ENCODE measurements at places on chromosomes 7 and 10. TPM values are rescaled to one million over a fixed set of nuclear protein-coding genes. Genes with fewer than 3 reads are reported as not detected.

Gene TBXAS1
- total RNA-seq = 2.9 TPM

Gene TMEM254
- 5.3 TPM for total RNA-seq

Gene ARHGEF35
- 0.19 TPM for total RNA-seq

Gene UBE2H
- total RNA-seq = 78.5 TPM

Gene LHPP
- 4.2 TPM for total RNA-seq

Gene KCTD7
- 6.7 TPM for total RNA-seq

Measured in vein endothelial cell (primary cell).